Type B pancreatic cell (in vitro differentiated cells): ENCODE measurements at places on chromosomes 11 and 22. TPM values are rescaled to one million over a fixed set of nuclear protein-coding genes. Genes with fewer than 3 reads are reported as not detected.

DLG2 gene
- 2.3 and 5.9 TPM in 2 replicates for total RNA-seq

FAM111B gene
- 12.7 and 13.2 TPM in 2 replicates for total RNA-seq

ROBO4 gene
- total RNA-seq, result not detected in 2 replicates

CATSPERZ gene
- total RNA-seq, result not detected in 2 replicates

ARL2 gene
- total RNA-seq, result 63.0 and 65.8 TPM in 2 replicates

LDHAL6A gene
- not detected in 2 replicates for total RNA-seq

SLC37A2 gene
- 1.3 TPM in 2 replicates for total RNA-seq

CEP126 gene
- 2.1 and 5.8 TPM in 2 replicates for total RNA-seq

PVALB gene
- total RNA-seq, result 0.75 TPM in 1 of 2 replicates, not detected in the other

OR4C11 gene
- total RNA-seq, result not detected in 2 replicates

PHLDA2 gene
- total RNA-seq, result 3.7 and 14.2 TPM in 2 replicates

GRCh38 chr22:45905326-45905923 is 71.5 kb downstream of the WNT7B start:
- no peak for DNase-seq

GRCh38 chr11:32437495-32438345 is 2.4 kb upstream of the WT1 start:
- no peak for DNase-seq

GRCh38 chr22:26767351-26768155 is 110.2 kb downstream of the MIAT start:
- no peak for DNase-seq

GRCh38 chr11:98230678-98231077 is 790.1 kb upstream of the CNTN5 start:
- DNase-seq, result no peak

DNA sequence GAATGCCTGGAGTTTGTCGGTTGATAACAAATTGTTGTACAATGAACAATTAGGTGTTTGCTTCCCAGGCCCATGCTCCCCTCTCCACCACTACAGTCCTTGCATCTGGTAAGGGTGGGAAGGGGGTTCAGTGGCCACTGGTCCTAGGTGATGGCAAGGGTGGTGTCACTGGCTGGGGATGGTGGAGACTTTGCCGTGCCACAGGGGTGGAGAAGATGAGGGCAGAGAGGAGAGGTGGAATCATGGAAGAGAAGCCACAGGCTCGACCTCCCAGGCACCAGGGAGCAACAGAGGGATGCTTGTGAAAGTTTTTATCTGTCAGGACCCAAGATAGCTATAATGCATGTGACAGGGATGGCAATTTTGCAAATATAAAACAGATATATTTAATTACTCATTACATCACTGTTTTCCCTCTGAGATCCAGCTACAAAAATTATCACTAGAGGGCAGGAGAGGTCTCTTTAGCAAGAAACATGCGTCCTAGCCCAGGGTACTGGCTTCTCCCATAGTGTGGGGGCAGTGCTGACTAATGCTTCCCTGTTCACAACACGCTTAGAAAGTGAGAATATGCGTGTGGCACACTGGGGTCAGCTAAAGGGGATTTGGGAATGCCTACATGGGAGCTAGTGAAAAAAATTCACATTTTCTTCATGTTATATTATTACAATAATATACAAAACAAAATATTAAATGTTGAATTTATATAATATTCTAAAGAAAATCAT is 49.0 kb upstream of the AMPD3 start:
- no peak for DNase-seq

DNA sequence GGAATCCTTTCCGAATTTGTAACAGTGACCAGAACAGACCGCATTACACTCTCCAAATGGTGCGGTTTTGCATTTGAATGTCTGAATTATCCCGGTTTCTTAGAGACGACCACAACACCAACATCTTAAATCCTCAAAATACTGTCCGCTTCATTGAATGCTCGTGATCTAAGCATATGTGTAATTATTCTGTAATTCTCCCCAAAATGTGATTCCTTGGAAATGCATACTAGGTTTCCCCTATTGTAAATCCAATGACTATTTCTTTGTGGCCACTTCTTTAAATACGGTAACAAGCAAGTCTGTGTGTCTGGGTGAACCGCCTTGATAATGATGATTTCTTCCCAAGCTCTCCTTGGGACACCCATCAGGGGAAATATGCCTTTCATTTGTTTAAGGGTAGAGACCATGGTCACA is 87.3 kb upstream of the DBX1 start:
- no peak for DNase-seq

DNA sequence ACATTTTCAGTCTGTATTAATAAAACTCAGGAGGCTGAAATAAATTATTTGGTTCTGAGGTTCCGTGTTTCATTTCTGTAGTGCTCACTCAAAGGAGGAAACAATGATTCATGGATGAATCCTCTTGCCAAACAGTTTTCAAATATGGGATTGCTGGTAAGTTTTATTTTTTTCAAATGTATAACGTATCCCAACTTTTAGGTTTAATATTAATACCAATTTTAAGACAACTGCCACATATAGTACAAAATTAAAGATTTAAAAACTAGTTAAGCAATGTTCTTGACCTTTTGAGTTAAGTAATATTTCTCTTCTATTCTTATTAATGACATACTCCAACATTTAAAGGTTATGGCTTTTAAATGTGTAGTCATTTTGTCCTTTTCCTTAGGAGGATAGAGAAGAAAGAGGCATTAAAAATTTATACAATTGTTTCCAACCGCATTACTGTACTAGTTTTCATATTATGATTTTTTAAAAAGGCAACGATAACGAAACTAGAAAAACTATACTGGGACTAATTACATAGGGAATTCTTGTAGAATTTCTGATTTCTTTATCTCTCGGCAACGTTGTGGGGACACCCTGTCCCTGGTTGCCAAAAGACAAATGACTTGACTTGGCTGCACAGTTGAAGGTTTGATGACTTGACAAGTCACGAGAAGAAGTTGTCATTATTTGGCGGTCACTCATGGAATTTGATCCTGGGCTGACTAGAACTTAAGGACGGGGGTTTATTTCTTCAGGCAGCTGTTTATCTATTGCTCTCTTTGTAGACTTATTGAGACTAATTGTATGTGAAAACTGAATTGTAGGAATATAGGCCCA is 69.1 kb upstream of the ADSL start:
- no peak for DNase-seq

DNA sequence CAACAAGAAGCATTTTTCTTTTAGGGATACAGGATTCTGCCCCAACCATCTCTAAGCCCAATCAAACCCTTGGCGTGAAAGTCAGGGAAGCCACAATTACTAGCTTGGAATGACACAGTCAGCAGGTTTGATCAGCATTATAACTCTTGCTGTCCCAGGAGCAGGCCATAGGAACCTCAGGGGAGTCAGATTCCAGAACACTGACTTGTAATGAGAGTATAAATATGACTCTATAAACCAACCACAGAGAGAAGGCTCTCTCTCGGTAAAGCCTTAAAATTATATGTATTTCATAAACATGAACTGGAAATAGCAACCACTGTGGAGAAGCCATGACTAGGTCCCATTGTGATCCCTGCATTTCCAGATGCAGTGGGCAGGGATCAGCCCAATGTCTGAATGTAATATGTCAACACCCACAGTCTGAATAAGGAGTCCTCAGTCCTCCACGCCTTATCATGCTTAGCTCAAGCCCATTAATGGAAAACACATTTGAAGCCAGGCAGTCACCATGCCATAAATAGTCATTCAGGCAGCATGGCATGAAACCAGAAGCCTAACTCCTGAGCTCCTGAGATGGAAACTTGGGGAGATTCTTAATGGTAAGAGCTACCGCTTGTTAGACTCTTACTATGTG is 99.1 kb upstream of the MTNR1B start:
- DNase-seq, result no peak

DNA sequence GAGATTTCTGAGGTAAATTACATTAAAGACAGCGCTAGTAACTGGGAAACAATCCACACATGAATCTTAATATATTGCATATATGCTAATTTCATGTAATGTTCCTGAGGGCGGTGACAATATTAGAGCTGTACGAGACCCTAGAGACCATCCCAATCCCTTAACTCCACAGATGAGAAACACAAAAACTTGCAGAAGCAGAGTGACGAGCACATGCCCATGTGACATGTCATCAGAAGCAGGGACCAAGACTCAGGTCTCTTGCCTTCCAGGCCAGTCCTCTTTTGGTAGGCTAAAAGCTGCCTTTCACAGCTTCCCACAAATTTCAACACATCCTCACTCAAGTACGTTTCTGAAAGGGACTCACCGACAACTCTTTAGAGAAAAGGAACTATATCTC is 11.8 kb downstream of the MAPK1 start:
- no peak for DNase-seq

DNA sequence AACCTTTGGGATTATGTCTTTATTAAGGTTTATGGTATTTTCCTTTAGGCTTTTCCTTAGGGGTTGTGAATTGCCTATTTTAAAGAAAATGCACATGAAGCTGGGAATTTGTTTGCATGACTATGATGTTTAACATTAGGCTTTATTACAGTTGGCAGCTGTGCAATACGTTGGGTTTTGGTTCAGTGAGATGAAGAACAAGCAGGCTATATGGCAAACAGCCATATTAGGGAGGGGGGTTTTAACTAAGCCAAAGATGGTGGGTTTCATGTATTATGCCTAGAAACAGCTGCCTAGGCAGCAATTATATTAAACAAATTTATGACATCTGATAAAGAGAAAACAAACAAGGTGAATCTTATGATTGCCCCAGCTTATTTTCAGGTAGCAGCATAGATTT is 880.8 kb downstream of the FAM181B start:
- DNase-seq, result no peak

DNA sequence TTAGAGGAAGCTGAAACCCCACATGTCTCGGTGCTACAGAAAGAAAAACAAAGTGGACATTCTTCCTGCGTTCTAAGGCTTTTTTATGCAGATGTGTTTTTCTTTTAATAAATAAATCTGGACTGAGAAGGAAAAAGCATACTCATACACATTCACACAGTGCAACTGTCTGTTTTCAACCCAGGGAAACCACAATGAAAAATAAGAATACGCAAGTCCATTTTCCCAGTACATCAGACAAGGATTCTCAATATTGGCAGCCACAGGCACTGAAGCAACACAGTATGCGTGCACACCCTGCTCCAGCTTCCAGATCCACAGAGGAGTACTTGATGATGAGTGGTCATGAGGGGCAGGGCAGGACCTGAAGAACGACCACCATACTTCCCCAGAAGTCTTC is 86.9 kb downstream of the ETS1 start:
- no peak for DNase-seq

DNA sequence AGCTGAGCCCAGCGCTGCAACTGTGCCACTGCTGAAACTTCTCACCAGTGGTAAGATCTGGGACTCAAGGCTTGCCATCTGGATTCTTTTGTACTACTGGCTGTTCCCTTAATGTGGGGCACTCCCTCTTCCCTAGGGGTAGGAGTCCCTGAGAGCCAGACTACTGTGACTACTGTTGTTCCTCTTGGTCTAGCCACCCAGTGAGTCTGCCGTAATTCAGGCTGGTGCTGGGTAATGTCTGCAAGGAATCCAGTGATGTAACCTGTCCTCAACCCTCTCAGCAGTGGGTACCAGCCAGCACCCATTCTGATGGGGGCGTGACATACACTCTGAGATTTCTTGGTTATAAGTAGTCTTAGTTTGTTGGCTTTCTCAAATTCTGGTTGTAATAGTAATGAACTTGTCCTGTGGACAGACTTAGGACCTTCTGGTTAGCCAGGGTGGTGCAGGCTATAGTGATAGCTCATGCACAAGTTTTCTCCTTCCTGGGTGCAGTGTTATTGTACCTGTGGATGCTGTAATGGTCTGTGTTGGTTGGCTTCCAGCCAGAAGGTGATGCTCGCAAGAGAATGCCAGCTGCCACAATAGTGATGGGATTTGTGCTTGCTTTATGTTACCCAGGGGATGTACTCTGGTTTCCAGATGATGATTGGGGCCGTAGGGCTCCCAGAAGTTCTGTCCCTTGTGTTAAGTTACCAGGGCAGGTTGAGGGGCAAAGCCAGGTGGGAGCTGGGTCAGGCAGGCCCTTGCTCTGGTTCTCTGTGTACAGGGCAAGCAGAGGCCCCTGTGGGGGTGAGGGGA is 65.5 kb downstream of the ARHGAP42 start:
- DNase-seq, result no peak

DNA sequence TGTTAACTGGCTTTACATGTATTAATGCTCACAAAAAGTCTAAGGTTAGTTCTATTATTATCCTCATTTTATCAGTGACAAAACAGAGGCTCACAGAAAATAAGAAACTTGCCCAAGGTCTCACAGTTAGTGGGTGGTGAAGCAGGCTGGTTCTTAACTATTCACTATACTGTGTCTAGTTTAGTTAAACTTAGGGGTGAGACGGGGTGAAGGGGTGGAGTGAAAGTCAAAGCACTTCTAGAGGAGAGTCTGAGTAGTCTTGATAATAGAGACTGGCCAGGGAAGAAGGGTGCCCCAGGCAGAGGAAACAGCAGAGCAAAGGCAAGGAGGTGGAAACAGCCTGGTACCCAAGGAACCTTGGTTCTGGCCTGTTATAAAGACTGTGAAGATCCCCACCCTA is 4.0 kb downstream of the ASCC2 start:
- no peak for DNase-seq

GRCh38 chr11:59199546-59200422 is 12.9 kb downstream of the MPEG1 start:
- DNase-seq, result no peak

- no peak for DNase-seq
Observed at GRCh38 chr11:93000511-93001476, 31.3 kb downstream of the MTNR1B start.

GRCh38 chr11:103420593-103420992 is 311.4 kb downstream of the DYNC2H1 start:
- no peak for DNase-seq

DNA sequence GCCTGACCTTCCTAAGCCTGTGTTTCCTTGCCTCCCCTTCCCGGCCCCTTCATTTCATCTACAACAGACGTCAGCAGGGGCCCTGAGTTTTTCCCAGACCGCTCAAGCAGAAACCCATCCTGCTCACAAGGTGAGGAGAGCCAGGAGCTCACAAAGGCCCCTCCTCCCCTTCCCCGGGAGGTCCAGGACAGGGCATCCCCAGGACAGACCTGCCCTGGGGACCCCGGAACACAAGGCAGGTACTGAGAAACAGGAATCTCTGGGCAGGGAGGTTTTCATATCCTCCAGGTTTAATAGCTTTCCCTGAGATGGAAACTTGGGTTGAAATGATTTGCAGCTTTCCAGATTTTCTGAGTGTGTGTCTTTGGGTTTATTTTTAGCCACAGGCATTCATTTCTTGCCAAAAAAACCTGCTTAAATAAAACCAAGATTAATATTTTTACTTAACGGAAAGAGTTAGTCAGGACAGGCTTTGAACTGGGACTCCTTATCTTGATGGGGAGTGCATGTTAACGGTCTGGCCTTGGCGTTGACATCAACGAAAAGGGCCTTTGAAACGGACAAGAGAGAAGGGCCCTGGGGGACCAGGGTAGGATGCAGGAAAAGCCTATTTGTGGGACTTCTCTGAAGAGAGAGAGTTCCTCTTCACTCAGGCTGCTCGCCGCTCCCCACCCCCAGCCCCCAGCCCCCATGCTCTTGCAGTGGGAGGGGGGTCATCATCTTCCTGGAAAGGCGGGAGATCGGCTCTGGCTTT is 38.5 kb downstream of the TIMP3 start:
- DNase-seq, result no peak

DNA sequence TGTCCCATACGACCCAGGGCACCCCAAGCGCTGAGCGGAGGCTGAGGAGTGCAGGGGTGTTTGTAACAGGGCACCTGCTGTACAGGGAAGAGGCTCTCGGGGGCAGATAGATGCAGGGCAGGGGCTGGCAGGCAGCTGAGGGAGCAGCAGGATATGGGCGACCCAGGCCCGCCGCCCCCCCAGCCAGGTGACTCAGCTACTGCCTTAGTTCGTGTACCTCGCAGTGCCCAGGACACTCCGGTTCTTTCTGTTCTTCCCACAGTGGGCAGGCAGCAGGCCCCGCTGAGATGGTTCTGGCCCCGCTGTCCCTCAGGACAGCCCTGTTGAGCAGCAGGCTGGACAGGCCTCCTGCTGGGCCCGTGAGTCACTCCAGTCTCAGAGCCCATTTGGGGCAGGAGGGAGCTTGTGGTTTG is 16.2 kb downstream of the PHLDA2 start:
- DNase-seq, result no peak
